ENCODE measurements at places on chromosomes 6 and 20.

DNA sequence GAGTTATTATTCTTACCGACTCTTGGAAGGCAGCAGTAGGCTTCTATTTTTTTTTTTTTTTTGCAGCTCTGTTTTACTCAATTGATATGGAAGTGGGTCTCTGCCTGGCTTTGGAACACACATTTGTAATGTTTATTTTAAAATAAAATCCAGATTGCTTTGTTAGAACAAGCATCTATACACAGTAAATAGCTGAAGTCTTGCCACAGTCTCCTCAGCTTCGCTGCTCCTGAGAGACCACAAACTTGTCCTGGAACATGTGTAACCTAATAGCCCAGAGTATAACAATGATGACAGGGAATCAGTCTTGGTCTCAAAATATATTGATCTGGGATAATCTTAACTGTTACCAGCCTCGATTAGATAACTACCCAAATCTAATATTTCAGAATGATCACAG is 299.8 kb upstream of the NOX3 start:
- no peak for DNase-seq

GRCh38 chr20:20697325-20697845 is 15.1 kb downstream of the RALGAPA2 start:
- no peak for DNase-seq

DNA sequence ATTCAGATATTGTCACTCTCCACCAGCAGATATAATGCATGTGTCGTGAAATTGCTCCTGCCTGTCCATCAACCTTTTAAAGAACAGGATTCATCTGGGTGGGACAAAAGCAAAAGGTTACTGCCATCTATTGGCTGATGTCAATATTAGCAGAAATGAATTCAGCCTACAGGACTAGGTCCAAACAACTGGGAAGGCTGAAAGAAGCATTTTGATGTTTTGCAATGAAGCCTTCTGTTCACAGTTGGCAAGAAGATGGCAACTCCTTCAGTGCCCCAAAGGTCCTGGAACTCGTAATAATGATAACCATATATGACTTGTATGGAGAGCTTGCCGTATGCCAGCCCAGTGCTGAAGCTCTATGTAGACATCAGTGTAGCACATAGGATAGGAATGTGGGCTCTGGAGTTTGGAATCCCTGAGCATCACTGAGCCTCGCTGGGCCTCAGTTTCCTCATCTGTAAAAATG is 7.5 kb downstream of the BCAS1 start:
- DNase-seq: no peak

DNA sequence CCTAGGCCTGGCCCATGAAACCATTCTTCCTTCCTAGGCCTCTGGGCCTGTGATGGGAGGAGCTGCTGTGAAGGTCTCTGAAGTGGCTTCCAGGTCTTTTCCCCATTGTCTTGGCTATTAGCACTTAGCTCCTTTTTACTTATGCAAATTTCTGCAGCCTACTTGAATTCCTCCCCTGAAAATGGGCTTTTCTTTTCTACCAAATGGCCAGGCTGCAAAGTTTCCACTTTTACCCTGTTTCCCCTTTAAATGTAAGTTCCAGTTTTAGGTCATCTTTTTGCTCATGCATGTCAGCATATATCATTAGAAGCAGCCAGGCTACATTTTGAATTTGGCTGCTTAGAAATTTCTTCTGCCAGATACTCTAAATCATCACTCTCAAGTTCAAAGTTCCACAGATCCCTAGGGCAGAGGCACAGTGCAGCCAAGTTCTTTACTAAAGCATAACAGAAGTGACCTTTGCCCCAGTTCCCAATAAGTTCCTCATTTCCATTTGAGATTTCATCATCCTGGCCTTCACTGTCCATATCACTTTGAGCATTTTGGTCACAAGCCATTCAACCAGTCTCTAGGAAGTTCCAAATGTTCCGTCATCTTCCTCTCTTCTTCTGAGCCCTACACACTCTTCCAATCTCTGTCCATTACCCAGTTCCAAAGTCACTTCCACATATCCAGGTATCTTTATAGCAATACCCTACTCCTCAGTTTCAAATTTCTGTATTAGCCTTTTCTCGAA is 71.9 kb downstream of the TBC1D7 start:
- no peak for DNase-seq

- no peak for DNase-seq
These were observed 299.5 kb downstream of the PAX1 start for GRCh38 chr20:22004946-22005345.

- no peak for DNase-seq
These were observed 49.3 kb downstream of the GFOD1 start for GRCh38 chr6:13438126-13438525.

Data from iPS DF 19.7 (cell line).